NCI-H1105 treated with DMSO at 0.1 percent for 48 hours (cell line): ENCODE measurements at places on chromosomes 1 and 21.
A peak's percentile ranks its signal among the peaks of the same experiment; 100 is the strongest.

DNA sequence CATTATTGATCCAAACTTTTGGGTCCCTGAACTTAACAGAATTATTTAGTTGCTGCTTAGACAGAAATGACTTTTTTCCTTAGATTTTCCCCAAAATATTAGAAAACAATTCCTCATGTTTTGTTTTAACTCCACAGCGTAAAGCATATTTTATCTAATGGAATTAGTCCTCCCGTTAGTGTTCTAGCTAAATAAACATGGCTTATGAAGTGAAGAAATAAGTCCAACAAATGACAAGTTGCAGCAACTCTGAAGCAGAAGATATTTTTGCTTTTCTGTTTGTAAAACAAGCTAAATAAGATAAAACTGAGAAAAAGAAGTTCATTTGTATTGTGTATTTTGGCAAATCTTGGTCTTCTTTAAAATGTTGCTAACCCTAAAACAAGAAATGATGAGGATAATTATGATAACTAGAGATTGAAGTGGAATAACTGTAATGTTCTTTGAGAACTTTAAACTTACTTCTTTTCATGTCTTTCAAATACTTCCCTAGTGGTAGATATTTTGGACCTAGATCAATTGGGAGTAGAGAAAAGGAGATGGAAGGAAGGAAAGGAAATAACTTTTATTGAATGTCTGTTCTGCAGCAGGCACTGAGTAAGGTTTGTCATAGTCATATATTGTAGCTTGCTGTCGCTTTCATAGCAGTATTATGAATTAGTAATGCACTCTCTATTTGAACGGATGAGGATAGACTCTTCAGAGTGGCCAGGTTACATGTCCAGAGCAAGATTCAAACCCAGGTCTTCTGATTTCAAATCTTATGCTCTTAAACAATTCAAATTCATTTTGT lies 12.5 kb downstream of the NFIA start:
- no peak for DNase-seq

- DNase-seq = no peak
Observed at GRCh38 chr21:27171707-27172106, 204.8 kb upstream of the ADAMTS5 start.

DNA sequence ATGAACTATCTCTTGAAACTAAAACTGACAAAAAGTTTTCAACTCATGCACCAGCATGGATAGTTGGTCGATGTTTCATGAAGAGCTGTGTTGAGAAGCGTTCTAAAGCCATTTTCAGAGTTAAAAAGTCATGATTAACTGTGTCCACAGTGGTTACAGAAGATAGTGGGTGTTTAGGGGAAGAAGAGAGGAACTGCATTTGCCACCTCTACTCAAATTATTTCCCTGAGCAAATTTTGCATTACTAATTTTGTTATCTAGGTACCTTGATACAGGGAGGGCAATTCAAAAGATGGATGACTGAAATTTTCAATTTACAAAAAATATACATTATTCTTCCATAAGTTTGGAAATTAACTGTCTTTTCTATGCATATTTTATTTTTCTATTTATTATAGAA lies 15.5 kb downstream of the SAMSN1 start:
- DNase-seq = no peak

DNA sequence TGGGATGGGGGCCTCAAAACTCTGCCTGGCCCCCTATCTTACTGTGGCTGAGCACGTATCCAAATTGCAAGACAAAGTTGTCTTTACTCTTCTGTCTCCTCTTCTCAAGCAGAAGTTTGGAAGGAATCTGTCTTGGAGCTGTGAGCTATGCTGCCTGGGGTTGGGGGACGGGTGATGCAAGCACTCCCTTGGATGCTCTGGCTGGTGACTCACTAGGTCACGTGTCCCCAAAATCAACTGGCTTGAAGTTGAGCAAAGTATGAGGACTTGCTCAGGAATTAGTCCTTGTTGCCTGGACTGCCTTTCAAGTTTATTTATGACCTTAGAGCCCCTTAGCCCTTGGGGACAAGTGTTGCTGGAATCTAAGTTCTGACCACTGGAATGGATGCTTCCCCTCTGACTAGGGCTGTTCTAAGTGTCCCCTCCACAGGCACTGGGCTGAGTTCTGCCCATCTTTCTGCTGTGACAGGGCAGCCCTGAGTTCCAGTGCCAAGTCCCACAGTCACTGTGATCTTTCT lies 269.5 kb downstream of the HHAT start:
- DNase-seq = no peak

GRCh38 chr1:77683160-77684148 lies 996 bp upstream of the ZZZ3 start:
- peak; percentile 93 for DNase-seq

DNA sequence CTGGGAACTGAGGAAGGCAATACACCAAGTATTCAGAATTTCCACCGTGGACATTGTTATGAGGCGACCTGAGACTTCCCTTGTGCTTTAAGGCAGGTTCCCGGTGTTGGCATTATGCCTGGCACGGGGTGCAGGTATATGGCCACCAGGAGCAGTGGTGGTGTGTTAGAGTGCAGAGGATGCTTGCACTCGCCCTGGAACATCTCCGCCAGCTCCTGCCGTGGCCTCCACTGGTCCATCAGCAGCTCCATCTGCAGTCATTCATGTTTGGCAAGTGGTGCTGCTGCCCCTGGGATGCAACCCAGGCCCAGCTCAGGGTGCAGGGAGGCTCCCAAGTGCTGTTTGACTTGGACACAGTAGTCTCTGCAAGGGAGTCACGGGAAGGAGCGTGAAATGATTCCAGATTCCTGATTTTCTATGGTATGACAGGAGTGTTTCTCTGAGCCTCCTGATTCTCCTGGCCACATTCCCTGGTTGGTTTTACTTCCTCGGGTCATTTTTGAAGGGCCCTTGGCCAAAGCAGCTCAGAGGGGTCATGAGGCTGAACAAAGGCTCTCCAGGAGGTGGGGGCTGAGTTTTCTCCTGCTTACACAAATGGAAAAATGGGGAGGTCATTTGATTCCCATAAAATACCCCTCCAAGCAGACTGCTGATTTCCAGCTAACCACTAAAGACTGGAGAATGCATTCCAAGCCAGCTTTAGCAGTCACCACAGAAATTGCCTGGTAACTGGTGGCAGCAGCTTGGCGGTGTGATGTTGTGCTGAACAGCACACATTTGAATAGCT lies 60.4 kb upstream of the PSEN2 start:
- DNase-seq = no peak

DNA sequence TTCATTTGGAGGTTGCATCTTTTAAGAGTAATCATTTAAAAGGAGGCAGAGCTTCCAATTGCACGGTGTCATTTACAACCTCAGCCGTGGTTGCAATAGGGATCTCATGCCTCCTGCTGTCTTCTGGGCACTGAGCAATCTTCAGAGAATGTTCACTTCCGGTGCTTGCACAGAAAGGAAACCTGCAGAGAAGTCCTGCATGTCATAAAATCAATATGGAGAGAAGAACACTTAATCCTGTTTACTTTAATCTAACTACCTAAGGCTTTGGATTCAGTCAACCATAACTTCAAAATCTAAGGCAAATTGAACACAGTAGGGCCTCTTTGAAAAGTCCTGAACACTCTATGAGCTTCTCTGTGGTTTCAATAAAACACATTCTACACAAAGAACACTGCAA lies 11.3 kb upstream of the MAP10 start:
- DNase-seq = no peak

DNA sequence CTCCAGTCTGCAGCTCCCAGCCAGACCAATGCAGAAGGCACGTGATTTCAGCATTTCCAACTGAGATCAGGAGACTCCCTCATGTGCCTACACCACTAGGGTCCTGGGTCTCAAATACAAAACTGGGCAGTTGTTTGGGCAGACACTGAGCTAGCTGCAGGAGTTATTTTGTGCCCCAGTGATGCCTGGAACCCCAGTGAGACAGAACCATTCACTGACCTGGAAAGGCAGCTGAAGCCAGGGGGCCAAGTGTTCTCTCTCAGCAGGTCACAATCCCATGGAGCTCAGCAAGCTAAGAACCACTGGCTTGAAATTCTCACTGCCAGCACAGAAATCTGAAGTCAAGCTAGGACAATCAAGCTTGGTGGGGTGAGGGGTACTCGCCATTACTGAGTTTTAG lies 111.7 kb upstream of the TNFSF4 start:
- no peak for DNase-seq

DNA sequence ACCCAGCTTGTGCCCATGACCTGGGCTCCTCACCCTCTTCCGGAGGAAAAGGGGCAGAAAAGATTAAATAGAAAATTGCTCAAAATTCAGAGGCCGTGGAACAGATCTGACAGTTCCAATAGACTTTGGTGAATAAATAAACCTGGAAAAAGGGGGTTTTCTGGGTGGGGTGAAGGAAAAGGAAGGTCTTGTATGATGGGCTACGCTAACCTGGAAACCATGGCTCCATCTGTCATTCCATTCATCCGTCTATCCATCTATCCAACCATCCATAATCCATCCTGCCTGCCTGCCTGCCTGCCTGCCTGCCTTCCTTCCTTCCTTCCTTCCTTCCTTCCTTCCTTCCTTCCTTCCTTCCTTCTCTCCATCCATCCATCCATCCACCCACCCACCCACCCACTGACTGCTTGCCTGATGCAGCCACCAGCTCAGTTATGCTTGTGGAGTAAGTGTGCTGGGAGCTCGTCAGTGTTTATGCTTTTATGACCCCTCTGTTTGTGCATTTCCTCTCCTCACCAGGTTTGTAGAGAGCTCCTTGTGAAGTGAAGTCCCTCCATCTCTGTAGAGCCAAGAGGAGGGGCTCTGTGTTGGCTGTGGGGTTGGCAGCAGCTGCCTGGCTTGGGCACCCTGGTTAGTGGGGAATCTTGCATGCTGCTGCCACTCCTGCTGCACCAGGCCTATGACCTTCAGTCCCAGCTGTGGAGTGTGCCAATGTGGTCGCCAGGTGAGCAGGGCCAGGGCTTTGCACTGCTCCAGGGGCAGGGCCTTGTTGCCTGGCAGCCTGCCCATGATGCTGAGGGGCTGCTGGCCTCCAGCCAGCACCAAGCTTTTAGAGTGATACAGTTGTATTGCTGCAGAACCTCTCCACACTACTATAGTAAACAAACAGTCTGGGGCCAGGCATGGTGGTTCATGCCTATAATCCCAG lies 16.0 kb upstream of the POU3F1 start:
- DNase-seq = peak; percentile 99

GRCh38 chr1:30773722-30774358 lies 16.3 kb upstream of the LAPTM5 start:
- no peak for DNase-seq

DNA sequence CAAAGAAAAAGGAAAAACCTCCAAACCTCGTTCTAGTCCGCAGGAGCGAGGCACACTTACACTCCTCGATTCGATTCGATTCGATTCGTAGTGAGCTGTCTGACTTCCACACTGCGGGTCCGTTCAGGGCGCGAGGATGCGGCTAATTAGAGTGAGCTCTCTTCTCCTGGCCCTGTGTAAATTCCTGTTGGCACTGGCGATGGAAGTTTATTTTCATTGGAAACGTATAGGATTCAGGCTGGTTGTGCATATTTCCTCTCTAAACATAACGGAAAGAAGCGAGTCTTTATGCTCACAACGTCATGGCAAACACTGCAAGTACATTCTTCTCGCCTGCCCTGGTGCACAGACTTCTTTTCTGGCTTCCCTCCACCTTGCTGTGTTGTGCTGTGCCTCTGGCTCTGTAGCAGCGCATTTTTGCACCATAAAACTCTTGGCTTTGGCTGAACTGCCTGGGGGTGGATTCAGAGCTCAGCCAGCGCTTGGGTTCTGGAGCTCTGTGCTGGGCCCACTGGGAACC lies 2.7 kb downstream of the HUNK start:
- DNase-seq = no peak

DNA sequence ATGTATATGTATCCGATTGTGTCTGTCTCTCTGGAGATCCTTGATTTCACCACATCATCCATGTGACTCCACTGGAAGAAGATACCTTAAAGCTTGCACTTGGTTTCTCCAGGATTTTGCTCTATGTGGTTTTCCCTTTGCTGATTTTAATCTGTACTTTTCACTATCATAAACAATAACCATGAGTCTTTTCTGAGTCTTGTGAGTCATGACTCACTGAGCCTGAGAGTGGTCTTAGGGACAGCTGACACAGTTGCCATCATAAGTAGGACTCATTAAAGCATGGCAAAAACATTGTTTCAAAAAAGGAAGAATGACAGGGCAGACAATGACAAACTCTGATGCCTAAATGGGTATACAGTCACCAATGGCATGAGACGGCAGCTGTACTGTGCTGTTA lies 226.2 kb downstream of the AKT3 start:
- no peak for DNase-seq

DNA sequence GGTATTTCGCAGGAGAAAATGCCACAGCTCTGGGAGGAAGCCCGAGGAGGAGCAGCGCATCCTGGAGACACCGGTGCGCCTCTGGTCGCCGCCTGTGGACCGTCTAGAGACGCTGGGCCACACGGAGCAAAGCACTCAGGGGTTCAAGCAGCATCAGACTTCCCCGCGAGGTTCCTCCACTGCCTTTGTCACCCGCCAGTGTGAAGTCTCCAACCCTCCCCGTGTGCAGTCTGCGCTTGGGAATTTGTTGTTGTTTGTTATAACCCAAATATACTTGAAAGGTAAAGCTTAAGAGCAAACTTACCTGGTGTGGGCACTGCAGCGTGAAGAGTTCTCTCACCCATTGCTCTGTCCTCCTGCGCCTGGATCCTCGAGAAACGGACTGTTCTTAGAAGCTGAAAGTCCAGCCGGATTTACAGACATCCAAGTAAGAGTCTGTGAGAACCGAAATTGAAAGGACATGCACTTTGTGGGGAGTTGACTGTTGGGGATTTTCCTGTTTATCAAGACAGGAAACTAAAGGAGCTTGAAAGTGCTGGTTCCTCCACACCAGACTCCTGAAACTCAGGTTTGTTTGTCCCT lies at the start of gene GBP4:
Gene GBP4, minus strand, starts transcription at position 452 of the 582 bp plus-strand sequence. Its CDS starts 108 bp downstream, at position 344.
- DNase-seq = no peak

DNA sequence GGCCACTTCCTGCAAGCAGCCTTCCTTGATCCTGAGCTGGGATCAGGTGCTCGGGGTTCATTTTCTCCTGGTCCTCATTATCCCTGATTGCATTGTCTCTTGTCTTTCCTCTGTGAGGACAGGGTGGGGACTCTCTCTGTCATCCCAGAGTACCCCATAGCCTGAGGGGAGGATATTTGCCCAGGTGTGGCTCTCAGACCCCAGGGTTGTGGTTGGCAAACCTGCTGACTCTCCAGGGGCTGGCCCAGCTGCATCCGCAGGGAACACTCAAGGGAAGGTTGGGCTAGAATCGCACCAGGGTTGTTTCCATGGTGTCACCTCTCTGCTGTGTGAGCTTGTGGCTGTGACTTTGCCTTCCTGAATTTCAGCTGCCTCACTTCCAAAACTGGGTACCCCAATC lies 276.8 kb upstream of the C1orf174 start:
- no peak for DNase-seq

- DNase-seq = no peak
Observed at GRCh38 chr1:14693949-14694348, 95.5 kb downstream of the KAZN start.

GRCh38 chr21:32367158-32367557 lies 25.7 kb downstream of the URB1 start:
- DNase-seq = no peak

GRCh38 chr1:3011631-3012455 lies 9.4 kb upstream of the ACTRT2 start:
- no peak for DNase-seq
